SW 1271 (cell line): ENCODE measurements at places on chromosomes 4 and X.

DNA sequence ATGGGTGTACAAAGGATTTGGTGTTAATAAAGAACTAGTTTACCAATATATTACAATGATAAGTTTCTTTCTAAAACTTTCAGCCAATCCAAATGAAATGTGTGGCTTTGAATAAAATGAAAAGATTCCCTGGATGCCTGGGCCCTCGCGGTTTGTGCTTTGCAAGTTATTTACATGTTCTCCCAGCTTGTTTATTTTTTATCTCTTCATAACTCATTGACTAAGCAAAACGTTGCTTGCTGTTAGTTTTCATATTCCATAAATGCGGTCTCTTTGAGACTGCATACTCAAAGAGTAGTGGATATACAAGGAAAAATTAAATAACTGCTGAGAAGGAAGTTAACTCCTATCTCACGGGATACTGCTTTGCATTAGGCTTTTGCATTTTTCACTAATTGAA lies 26.0 kb downstream of the FHDC1 start:
- no peak for DNase-seq

DNA sequence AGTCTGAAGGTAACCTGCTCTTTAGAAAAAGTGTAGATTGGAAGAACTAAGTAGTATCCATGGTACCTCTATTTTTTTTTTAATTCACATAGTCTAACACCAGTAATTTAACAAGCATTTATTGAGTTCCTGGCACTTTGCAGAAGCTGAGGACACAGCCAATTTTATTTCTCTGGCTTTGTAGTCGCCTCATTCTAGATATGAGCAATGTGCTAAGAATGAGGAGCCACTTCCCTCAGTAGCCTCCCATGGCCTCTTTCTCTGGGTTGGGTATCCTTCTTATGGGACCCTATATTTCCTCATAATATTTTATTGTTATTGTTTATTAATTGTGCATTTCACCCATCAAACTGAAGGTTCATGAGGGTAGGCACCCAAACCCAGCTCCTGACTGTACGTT lies 67.6 kb downstream of the ENPEP start:
- no peak for DNase-seq

DNA sequence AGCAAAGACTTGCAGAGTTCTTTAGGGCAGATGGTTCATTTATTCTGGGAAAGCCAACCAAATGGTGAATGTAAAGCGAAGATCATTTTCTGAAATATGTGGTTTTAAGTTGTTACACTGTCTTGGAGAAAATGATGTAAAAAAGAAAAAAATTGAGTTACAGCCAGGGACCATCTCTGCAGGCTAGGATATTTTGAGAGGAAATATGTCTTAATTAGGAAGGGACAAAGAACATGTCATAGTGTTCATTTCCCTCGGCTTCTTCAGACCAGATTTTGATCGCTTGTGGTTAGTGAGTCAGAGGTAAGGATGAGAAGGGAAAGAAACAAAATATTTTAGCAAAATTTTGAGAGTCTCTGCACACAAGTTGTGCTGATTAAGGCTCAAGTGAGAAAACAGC lies 59.0 kb upstream of the C1QTNF7 start:
- DNase-seq, result no peak

- DNase-seq, result no peak
Observed at GRCh38 chrX:134453631-134454030, 6.3 kb upstream of the HPRT1 start.

GRCh38 chrX:34848281-34848680 lies 94.3 kb upstream of the FAM47B start:
- no peak for DNase-seq

GRCh38 chrX:20116087-20116576 lies 575 bp downstream of the MAP7D2 start:
- no peak for DNase-seq

GRCh38 chr4:109327641-109328040 lies 25.2 kb upstream of the COL25A1 start:
- DNase-seq, result no peak

DNA sequence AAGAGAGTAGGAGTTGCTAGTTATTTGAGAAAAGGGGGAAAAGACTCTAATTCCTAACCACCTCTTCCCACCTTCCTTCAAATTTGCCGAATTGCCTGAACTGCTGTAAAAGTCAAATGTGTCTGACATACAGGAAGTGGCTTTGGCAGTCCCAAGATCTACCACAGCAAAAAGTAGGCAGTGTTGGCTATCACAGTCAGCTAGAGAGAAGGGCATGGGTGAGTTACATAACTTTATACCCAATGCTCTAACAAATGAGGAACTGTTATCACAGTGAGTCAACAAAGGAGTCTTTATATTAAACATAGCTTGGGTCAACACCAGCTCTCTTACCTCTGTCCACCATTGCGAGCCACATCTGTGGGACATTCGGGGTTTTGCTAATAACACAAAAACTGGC lies 2.4 kb upstream of the MBNL3 start:
- DNase-seq, result no peak

DNA sequence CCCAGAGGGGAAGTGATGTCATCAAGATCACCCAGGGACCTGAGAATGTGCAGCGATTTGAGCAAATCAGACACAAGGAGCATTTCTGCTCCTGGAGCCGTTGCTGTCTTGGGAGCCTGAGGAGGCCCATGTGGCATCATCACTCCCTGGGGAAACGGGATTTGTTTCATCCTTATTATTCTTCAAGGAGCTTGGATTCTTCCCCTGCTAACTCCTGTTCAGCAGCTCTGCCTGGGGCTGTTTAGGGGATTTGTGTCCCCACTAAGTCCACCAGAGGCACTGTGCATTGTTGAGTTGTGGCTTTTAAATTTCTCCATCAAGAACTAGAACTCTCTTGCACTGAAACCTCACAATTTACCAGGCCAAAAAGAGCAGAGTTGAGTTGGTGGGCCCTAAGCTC lies 104.2 kb upstream of the MSX1 start:
- no peak for DNase-seq
